T-helper 17 cell (primary cell): ENCODE measurements at places on chromosomes 12 and 14.

- no peak for DNase-seq
Measured at GRCh38 chr12:67698672-67699581, 50.4 kb downstream of the DYRK2 start.

DNA sequence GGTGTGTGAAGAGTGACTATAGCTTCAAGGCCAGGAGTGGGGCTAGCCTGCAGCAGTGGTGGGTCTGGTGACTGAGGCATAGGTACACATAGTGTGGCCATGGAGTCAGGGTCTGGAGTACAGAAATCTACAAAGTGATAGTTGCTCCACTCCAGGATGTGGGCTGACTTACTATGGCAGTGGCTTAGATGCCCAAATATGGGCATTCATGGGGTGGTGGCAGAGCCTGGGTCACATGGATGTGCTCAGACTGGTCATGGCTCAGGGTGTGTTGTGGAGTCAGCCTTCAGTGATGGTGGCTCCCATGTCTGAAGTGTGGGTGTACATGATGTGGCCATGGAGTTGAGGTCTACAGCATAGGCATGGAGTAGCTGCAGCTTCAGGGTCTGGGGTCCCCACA lies 27.3 kb downstream of the CLEC6A start:
- no peak for DNase-seq

GRCh38 chr12:26124446-26125399 lies at the start of gene BHLHE41:
TSS of gene BHLHE41 (minus strand) at chr12:26125037. CDS start at chr12:26124779, 258 bp downstream.
- DNase-seq = no peak

GRCh38 chr14:29166507-29166906 lies 399.9 kb downstream of the FOXG1 start:
- DNase-seq = no peak

- no peak for DNase-seq
Measured at GRCh38 chr14:61365667-61366212, 44.4 kb downstream of the PRKCH start.

GRCh38 chr12:122031342-122032216 lies 9.9 kb downstream of the BCL7A start:
- DNase-seq = peak; percentile 20

- no peak for DNase-seq
Measured at GRCh38 chr12:15092826-15093225, 120.0 kb downstream of the PDE6H start.

DNA sequence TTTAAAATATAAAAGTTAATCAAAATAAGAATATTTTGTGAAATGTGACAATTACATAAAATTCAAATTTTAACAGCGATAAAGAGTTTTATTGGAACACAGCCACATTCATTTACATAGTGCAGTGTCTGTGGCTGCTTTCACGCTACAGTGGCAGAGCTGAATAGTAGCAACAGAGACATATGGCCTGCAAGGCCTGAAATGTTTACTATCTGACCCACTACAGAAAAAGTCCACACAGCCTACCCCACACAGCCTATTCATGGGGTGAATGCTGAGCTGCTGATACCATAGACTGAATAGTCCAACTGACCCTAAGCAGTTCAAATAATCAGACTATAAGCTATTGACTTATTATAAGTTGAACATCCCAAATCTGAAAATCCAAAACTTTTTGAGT lies 13.2 kb downstream of the GNS start:
- DNase-seq = no peak

DNA sequence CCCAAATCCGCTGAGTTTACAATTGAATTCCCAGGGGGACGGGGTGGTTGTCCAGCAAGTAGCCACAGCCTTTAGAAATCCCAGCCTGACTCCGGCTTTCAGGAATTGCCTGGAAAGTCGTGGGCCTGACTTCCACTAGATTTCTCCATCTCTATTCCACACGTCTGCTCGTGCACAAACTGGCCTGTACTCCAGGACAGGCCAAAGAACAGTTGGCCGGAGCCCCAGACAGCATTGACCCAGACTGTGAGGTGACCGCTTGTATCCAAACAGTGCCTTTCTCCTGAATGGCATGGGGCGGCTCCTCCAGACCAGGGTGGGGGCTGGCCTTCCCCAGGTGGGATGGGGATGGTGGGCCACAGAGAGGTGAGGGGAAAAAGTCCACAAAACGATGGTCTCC lies 62.2 kb downstream of the KDM2B start:
- DNase-seq = no peak

- no peak for DNase-seq
Measured at GRCh38 chr12:18932715-18933114, 194.8 kb downstream of the CAPZA3 start.

DNA sequence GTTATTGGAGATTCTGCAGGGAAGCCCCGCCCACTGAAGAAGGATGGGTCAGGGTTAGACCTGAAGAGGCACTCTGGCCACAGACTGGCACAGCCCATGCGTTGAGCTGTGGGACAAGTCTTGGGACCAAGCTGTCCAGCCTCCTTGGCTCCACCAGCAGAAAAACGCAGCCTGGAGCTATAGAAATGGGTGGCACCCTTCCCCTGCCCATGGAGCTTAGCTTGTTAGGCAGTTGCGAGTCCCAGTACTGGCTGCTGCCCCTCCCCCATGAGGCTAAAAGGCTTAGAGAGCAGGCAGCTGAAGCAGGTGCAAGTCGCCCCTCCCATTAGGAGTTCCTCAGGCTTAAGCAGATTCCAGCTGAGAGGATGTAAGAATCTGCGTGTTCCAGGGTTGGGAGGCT lies 1124.0 kb upstream of the TMEM132C start:
- DNase-seq = no peak

DNA sequence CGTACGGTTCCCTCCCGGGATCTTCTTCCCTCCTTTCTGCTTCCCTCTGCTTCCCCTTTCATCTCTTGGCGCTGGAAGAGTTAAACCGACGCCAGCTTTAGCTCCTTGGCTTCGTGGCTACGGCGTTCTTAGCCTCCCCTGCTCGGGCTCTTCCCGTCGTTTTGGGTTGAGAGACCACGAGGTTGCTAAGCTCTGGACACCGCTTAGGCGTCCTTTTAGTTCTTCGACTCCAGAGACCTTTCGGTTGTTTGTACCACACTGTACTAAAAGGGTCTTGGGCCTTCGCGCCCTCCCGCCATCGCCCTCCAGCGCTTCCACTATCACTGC lies 545 bp downstream of the CPSF2 start:
- DNase-seq = no peak

DNA sequence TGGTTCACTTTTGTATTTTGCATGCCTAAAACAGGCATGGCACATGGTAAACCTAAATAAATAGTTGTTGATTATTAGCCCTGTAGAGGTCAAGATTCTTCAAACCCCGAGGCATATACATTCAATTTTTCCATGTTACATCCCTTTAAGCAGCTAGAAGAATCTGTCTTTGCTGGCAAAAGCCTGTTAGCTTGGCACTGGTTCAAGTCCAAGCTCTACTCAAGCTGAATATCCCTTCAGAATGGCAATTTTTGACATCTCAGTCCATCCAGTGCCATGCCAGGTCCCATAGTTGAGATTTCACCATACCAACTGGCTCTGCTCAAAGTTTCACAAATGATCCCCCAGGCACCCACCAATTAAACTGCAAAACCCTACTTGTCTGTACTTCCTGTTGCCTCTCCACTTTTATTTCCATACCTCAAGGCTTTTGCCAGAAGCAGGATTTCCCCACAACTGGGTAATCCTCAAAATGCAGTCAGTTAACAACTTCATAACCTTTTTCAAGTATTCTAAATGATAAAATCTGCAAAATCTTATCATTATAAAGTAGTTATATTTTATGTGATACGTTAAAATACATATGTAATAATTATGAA lies 9.0 kb upstream of the DCN start:
- no peak for DNase-seq

DNA sequence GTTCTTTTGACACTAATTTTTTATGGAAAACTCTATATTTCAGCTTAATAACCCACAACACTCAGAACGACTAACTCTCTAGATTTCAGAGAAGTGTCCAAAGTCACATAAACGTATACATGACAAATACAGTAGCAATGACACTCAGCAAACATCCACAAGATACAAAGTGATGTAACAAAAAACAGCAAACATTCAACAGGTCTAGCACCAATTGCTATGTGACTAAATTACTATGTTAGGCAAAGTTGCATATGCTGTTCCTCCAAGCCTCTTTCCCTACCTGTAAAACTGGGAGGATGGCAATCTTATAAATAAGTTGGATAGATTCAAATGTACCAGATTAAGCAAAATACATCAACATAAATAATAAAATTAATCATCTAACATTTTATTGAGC lies 1.7 kb downstream of the RECQL start:
- DNase-seq = no peak

DNA sequence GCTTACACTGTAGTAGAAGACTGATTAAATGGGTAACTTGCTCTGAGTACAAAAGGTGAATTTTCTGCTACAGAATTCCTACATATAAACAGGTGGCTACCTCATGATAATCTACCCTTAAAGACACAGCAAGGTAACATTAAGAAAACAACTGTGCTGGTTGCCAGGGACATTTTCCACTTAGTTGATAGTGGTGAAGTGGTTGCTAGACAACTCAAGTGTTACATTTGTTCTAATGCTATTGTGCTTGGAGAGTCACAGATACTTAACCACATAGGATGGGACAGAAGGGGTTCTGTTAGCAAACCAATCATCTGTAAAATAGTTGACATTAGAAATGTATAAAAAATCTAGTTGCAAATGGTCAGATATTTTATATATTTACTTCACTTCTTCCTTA lies 870.3 kb upstream of the SEL1L start:
- no peak for DNase-seq

- no peak for DNase-seq
Measured at GRCh38 chr12:78534311-78534710, 330.3 kb upstream of the SYT1 start.

DNA sequence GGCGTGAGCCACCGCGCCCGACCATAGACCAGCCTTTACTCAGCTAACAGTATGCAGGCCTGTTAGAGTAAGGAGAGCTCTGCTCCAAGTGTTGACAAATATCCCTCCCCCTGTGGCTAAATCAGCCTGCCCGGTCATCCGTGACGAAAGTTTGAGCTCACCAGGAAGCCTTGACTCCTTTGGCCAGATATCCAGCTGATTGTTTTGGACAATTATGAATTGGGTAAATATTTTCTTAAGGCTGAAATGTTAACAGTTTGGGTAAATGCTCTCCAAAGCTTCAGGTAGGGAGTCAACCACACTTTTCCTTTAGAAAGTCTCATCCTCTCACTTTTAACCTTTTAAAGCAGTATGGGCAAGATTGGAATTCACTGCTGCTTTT lies 157.9 kb downstream of the PAWR start:
- DNase-seq = no peak

DNA sequence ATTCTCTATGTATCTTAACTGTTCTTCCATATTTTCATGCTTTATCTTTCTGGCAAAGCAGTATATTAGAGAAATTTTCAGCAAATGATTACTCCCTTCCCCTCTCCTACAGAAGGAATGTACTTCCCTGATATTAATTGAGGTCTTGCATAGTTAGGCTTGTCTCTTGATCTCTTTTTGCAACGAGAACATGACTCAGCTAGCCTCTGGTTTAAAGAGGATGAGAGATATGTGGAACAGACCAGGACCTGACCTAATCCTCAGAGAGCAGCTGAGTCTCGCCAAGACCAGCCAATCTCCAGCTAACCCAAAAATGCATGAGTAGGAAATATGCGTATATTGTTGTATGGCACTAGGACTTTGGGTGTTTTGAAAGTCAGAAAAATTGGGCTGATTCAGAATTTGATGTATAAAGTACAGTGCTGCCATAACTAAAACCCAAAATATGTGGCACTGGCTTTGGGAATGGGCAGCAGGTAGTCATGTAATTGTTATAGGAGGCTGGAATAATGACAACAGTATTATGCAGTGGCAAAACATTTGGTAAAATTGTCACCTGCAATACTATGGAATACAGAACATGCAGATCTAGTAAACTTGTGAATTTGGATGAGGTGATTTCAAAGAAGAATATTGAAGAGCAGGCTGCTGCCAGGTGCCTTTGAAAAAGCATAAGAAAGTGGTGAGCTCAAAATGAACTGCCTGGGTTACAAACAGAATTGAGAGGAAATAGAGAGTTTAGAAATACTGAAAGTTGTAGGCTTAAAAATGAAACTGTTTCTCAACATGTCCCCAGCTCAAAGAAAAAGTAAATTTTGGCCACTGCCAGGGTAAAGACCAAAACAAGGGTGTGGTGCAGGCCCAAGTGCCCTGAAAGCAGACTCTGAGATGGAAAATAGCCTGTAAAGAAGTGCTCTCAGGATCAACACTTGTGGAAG lies 9.3 kb upstream of the USP15 start:
- DNase-seq = no peak

DNA sequence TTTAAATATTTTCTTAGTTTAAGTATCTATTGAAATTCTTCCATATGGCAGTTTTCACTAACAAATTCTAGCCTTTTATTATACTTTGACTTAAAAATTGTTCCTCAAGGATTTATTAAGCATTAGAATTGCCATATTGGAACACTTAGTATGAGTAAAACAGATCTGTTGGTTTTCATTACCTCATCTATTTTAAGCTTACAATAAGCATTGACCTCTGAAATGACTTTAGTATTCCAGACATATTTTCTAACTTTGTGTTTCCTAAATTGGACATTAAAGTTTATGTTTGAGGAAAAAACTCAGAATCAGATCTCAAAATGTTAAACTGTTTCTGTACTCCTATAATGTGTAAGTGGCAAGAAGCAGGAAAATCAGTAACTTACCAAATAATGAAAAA lies 48.4 kb downstream of the CSRP2 start:
- DNase-seq = no peak
